ENCODE measurements at places on chromosomes 7 and 10.

DNA sequence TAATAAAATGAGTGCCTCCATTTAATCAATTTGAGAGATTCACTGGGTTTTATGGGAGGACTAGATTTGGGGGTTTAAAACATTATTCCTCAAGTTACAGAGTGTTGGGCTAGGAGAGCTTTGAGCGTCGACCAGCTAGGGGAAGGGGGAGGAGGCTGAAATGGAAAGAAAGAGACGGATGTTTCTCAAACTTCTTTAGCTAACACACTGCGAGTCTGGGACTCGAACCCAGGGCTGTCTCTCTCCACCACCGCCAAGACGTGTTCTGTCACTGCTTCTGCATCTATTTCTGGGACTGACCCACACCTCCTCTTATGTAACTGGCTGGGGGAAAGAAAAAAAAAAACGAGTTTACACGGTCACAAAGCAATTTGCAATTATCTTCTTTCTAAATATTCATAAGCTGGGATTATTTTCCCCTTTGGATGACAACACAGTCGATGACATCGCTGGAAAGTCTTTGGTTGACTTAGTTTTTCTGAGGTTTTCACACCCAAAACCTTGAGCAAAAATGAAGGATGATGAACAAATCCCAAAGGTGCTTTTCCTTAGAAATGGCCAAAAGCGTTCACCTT is 27.2 kb downstream of the CHST15 start:
- no peak for DNase-seq

DNA sequence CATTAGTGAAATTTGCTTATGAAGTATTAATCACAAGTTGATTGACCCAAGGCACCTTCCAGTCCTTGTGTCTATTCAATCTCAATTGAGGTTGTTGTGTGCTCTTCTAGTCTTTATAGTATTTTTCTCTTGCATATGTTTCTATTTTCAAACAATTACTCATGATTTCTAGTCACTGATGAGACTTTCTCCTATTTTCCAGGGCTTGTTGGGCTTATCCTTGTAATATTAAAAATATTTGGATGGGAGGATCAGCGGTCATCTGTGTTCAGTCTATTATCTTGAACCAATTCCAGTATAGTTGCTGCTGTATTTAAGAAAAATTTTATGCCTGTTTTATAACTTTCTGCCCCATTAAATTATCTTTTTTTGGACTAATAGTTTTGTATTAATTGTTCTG is 154.4 kb downstream of the PTEN start:
- no peak for DNase-seq

- DNase-seq, result no peak
These were observed 165.5 kb upstream of the SMIM30 start for GRCh38 chr7:113283861-113284260.

GRCh38 chr7:79494046-79494445 is 40.6 kb upstream of the MAGI2 start:
- DNase-seq, result no peak

GRCh38 chr7:84546403-84546802 is 351.8 kb upstream of the SEMA3A start:
- no peak for DNase-seq

DNA sequence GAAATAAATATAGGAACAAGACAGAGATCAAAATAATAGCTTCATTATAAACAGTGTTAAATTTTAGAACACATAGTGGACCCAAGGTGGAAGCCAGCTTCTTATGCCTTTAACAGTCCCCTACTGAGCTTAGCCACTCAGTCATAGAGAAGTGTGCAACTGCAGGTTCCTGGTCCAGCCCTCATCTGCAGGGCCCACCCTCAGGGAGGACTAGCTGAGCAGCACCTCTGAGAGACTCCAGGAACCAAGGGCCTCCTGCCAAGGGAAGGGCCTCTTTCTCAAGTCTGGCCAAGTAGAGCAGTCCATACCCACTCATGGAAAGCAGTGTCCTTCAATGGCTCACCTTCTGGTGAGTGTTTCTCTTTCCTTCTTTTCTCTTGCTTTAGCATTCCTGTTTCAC is 173.7 kb upstream of the PRPS1L1 start:
- no peak for DNase-seq

GRCh38 chr7:131621652-131622051 is 65.2 kb upstream of the PODXL start:
- no peak for DNase-seq

GRCh38 chr7:33355386-33355785 is 226.0 kb downstream of the BBS9 start:
- no peak for DNase-seq

GRCh38 chr7:40470091-40470592 is 335.3 kb downstream of the SUGCT start:
- DNase-seq, result no peak

DNA sequence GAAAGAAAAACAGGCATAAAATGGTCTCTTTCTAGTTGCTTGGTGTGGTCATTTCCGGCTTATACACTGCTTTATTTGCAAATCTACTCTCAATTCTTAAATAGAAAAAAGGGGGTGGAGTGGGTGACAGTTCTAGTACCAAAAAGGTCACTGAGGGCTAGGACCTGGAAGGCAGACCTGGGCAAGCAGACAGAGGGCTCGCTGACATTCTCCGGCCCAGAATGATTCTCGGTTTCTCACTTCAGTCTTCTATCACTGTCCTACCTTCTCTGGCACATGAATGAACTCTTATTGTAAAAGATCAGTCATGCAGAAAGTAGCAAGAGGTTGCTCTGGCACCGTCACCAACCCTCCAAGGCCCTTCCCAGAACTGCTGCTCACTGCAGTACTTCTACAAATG is 54.0 kb downstream of the MALSU1 start:
- peak; percentile 78 for DNase-seq

- no peak for DNase-seq
These were observed 203.1 kb upstream of the PCLO start for GRCh38 chr7:83365746-83366145.

GRCh38 chr10:86266446-86267242 is 100.0 kb downstream of the GRID1 start:
- no peak for DNase-seq

DNA sequence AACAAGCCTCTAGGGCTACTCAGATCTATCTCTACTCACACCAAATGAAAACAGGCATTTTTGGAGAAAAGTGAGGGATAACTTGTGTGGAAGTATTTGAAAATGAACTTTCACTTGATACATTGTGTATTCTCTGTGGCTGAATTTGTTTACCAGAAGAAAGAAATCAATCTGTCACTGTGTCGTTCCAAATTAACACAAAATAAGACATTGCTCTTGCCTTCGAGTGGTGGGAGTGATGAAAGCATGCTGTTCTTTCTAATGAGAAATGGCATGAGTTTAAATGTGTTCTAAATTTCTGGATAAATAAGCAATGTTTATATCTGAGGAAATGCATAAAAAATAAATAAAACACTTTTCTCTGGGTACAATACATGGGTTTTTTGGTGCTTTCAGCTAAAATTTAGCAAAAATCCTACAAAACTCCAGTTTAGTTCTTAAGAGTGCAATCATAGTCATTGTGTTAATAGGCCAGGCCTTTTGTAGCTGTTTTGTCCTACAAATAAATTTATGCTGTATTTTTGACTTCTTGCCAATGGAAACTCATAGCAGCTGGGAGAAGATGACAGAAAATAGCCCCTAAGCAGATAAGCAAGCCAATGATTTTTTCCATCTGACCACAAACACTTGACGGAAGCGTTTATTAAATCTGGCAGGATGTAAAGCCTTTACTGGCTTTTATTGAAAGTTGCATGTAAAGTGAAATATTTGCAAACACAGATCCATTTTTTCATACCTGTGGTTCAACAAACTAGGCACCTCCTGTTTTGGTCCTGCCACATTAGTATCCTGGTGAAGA is 1064.1 kb upstream of the GHITM start:
- no peak for DNase-seq

DNA sequence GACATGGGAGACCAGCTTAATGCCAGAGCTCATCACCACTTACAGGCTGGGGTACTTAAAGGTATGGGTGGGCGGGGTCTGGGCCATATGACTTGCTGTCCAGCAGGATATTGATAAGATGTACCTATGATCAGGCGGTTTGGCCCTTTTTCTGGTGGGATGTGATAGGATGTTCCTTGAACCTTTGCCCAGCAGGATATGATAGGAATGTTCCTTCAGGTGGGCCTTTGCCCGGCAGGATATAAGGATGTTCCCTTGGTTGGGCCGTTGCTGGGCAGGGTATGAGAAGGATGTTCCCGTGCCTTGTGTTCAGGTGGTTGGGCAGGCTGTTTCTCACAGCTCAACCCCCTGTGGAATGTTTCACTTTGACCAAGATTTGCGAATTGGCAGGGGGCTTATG is 187.2 kb upstream of the CXCL12 start:
- DNase-seq, result no peak

DNA sequence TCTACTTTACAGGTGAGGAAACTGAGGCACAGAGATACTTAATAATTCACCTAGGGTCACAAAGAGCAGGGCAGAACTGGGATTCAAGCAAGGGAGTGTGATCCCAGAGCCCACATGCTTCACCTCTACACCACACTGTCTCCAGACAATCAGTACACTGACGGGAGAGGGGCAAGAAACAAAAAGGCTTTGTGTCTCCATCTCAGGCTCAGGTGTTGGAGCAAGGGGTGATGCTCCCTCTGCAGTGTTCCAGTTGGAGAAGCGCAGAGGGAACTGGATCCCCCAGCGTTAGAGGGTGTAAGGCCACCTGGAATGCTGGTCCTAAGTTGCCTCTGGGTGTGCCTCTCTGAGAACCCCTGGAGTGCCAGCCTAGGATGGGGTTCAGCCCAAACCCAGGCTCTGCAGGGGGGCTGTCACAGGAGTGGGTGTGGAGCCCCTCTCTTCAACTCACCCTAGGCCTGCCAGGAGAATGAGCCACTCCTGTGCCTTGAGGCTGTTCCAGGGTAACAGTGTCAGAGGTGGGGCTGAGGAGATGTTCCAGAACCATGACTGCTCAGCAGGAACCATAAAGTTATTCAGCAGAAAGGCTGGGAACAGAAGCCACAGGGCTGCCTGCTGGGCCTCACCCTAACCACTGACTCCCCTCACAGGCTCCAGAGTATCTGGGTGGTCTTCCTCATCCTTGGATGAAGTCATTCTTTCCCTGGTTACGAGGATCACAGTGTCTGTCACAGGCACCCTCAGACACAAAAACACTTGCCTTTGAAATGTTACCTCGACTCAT is 5.5 kb downstream of the RBP4 start:
- no peak for DNase-seq

DNA sequence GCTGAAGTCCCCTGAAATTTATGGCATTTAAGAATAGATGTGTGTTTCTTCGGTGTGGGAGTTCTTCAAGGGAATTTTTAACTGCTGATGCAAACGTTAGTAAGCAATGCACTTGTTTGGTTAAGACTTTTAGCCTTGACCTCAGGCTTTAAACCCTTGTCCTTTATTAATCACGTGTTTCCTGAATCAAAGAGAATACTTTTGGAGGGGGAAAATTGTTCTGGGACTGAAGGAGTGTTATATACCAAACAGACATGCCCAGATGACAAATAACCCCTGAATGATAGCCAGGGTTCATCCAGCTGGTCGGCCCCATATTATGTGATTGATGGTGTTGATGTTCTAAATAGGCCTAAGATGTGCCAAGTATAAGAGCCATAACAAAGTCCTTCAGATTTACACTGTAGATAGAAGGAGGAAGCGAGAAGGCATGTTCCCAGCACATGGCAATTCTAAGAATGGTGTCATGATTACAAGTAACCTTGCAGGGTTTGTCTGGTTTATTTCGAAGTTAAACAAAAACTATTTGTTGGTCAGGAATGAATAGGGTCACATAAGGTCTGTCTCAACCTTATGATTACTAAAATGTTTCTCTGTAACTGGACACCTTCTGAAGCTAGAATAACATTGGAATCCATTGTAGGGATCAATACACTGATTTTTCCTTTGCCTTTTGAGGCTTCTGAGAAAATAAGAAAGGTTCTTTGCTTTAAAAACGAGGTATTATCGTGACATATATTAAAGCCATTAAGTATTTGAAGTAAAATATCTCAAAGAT is 124.2 kb upstream of the SEM1 start:
- peak; percentile 37 for DNase-seq

GRCh38 chr10:103273041-103273441 is 3.9 kb upstream of the INA start:
- DNase-seq, result peak; percentile 98

DNA sequence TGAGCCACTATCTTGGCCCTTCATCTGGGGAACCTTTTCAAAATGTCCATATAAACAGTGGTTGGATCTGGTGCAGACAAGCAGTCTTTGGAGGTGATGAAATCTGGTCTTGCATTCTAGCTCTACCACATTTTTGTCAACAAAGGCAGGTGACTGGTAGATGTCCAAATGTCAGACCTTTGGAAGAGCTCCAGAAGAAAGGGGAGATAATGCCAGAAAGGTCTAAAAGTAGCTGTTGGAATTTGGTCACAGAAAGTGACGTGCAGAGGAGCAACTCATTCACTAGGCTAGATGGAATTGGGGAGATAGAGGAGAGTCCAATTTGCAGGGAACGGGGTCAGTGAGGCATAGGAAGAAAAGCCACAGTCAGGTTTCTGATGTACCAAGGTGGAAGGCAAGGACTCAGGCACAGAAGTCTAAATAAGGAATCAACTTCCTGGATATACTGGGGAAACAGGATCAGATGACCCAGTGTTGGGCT is 36.4 kb upstream of the WAC start:
- peak; percentile 11 for DNase-seq

DNA sequence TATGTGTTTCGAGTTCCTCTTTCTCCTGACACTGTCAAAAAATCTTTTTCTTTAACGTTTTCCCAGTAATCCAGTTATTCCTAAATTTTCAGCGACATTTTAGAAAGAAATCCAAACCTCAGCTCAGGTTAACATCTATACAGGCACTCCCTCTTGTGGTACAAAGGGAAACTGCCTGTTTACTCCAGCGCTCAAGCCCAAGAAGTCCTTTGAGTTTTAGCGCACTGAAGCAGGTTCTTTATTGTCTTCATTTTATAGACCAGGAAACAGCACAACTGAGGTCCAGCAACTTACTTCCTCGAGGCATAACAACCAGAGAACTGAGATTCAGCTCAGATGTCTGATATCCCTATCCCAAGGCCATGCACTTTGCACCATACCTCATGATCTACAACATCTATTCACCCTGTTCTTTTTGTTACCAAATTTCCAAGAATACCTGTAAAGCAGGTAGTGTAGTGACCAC is 287.2 kb upstream of the MKLN1 start:
- peak; percentile 75 for DNase-seq

DNA sequence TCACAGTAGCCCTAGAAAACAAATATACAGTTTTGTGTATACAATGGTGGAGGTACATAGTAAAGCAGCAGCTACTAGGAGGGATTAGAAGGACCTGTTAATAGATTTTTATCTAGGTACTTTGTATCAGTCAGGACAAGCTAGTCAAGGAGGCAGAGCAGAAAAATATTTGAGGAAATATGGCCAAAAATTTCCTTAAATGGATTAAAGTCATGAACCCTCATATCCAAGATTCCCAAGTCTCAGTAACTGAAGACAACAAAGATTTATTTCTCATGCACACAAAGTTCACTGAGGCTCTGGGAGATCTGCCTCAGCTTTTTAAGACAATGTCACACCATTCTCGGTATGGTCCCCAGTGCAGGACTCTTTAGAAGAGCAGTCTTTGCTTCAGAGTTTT is 28.1 kb upstream of the ARMC3 start:
- DNase-seq, result no peak

DNA sequence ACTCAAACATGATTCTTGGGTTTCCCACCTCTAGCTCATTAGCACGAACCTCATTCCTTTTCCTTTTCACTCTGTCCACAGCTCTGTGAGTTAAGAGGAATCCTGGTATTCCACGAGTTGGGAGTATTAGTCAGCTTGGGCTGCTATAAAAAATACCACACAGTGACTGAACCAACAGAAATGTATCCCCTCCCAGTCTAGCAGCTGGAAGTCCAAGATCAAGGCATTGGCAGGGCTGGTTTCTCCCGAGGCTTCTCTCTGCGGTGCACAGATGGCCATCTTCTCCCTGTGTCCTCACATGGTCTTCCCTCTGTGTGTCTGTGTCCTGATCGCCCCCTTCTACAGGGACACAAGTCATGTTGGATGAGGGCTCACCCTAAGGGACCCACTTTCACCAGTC is 261.6 kb downstream of the TNS3 start:
- DNase-seq, result no peak
